ENCODE measurements at places on chromosomes 1 and 21.
A peak's percentile ranks its signal among the peaks of the same experiment; 100 is the strongest.

GRCh38 chr1:87787551-87787950 lies 458.9 kb downstream of the LMO4 start:
- no peak for DNase-seq

- no peak for DNase-seq
Measured at GRCh38 chr1:45508295-45509151, 8.4 kb downstream of the MMACHC start.

- no peak for DNase-seq
Measured at GRCh38 chr21:35059742-35060141, 10.6 kb upstream of the RUNX1 start.

GRCh38 chr1:154416471-154417337 lies 11.6 kb downstream of the IL6R start:
- peak; percentile 28 for DNase-seq

DNA sequence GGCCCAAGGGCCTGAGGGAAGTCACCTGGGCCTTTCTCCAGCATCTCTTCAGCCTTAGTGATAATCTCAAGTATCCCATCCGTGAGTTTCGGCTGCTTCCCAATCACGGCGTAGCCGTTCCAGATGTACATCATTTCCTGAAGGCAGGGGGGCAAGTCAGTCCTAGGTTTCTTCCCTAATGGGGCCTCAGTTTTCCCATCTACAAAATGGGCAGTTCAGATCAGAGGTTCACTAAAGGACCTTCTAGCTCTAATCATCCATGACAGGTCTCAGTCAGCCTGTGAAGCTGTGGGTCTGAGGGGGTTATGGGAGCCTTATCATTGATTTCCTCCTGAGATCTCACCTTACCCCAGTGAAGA lies 39.9 kb downstream of the TTC39A start:
- DNase-seq = no peak

- DNase-seq = no peak
Measured at GRCh38 chr1:174786760-174787159, 213.0 kb upstream of the CACYBP start.

DNA sequence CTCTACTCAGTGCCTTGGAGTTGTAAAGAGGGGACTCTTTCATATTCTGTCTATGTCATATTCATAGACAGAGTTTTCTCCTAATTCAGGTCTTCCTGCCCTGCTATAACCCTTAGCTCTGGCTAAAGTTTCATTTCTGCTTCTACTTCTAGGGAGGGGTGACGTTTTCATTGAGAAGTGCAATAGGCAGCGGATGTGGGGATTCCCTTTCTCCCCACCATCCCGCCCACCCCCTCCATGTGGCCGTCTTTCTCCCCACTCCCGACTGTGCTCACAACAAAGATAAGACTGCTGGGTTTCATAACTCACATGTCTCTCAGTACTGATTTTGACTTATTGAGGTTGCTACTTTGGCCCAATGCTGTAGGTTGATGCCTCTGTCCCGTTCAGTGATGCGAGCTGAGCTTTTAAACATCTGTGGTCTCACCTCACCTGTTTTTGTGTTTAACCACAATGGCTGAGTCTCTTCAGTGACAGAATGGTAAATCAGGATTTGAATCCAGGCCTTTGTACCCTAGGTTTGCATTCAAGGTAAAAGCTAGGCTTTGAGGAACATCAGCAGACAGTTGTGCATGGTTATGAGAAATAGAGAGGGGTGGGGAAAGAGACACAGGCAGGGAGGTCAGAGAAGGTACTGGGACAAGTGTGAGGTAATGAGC lies 7.8 kb upstream of the KIF14 start:
- no peak for DNase-seq

DNA sequence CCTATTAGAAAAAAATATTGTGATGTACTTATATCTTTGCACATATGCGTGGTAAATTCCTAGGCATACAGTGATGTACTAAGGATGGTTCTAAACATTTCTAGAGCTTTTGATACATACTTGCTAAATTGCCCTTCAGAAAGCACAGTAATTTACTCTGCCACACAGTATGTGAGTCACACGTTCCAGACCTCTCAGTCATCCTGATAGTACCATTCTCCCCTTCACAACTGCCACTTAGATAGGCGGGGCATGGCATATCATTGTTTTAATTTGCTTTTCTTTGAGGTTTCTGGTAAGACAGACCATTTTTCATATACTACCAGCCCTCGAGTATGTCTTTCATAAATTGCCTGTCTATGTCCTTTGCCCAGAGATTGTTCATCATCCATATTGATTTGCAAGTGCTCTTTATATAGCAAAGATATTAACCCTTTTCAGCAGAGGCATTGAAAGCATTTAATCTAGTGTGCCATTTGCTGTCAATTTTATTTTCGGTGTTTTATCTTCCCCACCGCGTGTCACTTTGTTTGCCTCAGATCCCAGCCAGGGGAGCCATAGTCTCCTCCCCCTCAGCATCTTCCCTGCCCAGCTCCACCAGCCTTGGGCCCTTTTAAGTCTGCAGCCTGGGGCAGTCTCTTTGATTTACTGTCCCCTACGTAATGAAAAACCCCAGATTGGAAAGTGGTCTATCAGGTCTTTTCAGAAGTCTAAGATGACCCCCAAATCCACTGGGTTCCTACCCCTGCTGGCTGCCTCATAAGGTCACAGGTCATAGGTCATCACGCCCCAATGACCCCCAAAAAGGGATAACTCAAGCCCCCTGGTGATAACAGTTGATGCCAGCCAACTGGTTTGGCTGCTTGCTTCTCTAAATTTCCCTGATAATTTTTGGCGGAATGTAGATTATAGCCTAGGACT lies 11.8 kb upstream of the PAX7 start:
- no peak for DNase-seq

- no peak for DNase-seq
Measured at GRCh38 chr1:49050041-49050440, 273.4 kb upstream of the BEND5 start.

DNA sequence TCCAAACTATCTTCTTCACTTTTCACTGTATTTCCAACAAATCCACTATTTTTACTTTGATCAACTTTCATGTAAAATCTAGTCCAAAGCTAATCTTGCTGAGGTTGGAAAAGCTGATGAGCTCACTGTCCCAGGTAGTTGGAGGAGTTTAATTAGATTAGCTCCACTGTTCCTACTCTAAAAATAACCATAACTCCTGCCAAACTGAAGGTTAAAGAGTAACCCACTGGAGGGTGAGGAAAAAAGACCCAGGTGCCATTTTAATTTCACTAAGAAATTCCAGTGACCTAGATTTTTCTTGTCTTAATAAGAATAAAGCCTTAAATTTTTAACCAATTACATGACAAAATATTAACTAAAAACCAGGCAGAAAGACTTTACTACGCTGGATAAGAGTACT lies 15.3 kb downstream of the DCAF8 start:
- no peak for DNase-seq

- peak; percentile 44 for DNase-seq
Measured at GRCh38 chr1:6208723-6209660, 3.1 kb downstream of the RNF207 start.

DNA sequence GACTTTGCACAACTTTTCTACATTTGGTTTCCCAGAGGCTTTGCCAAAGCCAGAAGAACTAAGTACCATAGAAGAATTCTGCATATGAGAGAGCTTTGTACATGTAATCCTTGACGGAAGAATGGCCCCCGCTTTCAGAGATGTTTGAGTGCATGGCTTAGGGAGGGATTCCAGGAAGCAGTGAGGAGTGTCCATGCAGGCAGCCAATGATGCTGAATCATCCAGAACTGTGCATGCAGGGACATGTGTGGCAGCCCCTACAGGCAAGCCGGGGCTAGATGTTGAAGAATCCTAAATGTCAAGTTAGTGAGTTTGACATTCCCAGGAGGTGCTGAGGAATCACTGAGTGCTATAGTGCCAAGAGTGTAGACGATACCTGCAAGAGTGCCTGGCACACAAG lies 9.9 kb upstream of the HAO2 start:
- DNase-seq = no peak

DNA sequence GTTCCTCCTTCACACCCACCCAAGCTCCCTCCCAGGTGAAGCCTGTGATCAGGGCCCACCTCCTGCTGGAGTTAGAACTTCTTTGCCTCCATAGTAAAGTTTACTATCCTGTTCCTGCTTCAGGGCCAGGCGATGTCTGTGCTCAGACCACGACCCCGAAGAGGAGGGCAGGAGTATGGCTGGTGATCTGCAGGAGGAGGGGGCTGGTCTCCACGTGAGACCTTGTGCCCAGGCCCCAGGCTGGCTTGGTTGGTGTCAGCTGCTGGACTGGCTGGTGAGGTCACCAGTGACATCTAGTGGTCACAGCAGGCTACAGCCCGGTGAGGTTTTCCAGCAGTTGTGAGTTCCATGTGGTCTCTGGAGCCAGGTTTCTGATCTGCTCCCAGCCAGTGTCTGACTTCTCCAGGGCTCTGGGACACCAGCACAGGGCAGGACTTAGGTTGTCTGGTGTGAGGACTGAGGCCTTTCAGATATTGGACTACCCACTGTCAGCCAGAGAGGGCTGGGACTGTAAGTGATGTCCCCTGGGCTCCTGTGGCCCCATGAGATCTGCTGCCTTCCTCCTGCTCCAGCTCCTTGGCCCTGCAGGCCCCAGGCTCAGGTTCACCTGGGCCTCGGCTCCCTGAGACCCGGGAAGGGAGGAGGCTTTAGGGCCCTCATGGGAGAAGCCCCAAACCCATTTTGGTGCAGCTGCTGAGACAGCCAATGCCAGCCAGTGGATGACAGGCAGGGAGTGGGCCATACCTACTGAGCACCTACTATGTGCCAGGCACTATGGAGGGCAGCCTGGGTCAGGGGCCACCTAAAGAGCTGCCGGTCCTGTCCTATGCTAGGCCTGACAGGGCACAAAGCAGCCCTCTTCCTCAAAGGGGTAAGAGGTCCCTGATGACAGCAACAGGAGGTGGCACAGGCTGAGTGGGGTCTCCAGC lies 6.0 kb upstream of the UBL4B start:
- DNase-seq = peak; percentile 66

DNA sequence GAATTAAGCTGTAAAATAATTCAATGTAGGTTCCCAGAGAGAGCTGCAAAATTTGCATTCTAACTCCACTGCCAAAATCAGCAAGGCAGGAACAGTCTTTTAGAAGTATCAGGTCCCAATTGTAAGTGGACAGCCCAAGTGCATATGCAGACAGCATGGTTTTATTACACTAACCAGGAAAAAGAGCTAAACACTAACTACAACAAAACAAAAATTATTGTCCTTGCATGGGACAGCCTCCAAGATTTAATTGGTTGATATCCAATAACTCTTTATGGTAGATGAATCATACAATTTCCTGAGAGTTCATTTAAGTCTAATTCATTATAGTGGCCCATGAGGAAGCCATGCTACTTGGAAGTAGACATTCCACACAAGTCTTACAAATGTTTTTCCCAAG lies 154.3 kb upstream of the ZNF648 start:
- no peak for DNase-seq

DNA sequence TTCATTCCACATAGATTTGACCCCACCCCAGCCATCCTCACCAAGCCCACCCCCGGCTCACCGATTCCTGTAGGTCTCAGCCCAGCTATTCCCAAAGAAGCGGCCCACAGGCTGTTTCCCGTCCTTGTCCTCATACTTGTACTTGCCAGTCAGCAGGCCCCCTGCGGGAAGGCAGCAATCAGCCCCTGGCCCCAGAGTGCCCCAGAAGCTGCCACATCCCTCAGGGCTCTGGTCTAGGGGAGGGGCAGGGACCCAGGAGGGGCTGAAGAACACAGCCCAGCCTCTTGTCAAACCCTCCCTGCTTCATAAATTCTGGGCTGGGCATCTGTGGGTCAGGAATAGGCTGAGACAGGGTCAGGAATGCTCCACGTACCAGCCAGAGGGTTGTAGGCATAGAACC lies 5.0 kb downstream of the AKR7A2 start:
- DNase-seq = no peak

GRCh38 chr1:198909973-198910372 lies 271.1 kb downstream of the PTPRC start:
- DNase-seq = no peak

DNA sequence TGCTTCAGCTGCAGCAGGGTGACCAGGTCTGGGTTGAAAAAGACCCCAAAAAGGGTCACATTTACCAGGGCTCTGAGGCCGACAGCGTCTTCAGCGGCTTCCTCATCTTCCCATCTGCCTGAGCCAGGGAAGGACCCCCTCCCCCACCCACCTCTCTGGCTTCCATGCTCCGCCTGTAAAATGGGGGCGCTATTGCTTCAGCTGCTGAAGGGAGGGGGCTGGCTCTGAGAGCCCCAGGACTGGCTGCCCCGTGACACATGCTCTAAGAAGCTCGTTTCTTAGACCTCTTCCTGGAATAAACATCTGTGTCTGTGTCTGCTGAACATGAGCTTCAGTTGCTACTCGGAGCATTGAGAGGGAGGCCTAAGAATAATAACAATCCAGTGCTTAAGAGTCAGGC lies 2.9 kb downstream of the C1QA start:
- no peak for DNase-seq

- DNase-seq = no peak
Measured at GRCh38 chr21:36584980-36585940, 105.3 kb upstream of the CLDN14 start.

Measured in posterior cingulate gyrus (tissue), 11 donors.